ENCODE measurements at places on chromosomes 1 and 21. TPM values are rescaled to one million over a fixed set of nuclear protein-coding genes. Genes with fewer than 3 reads are reported as not detected.
A peak's percentile ranks its signal among the peaks of the same experiment; 100 is the strongest.

- DNase-seq: peak; percentile 97
These were observed 75.7 kb upstream of the SPATA6 start for GRCh38 chr1:48547561-48548220.

GRCh38 chr1:46516200-46516950 is 26.7 kb downstream of the DMBX1 start:
- no peak for DNase-seq

DNA sequence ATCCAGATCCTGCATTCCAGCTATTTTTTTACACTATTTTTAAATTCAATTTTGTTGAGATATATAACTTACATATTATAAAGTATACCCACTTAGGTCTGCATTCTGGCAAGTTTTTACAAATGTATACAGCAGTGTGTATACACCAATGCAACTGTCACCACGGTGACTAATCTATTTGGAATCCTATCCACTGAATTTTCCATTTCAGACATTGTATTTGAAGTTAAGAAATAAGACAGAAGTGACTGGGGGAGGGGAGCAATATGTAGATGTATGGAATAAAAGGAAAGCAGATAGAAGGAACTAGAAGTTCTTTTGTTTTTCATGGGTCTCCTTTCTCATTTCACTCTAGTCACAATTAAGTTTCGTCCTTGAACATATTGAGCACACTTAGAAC is 431.5 kb upstream of the CHRM3 start:
- no peak for DNase-seq

GRCh38 chr1:11188858-11189451 is at the start of gene ANGPTL7:
Gene ANGPTL7, plus strand, starts transcription at chr1:11189355. Its CDS starts 225 bp downstream, at chr1:11189580.
- DNase-seq: no peak

Gene LCE1A
- total RNA-seq: not detected

DNA sequence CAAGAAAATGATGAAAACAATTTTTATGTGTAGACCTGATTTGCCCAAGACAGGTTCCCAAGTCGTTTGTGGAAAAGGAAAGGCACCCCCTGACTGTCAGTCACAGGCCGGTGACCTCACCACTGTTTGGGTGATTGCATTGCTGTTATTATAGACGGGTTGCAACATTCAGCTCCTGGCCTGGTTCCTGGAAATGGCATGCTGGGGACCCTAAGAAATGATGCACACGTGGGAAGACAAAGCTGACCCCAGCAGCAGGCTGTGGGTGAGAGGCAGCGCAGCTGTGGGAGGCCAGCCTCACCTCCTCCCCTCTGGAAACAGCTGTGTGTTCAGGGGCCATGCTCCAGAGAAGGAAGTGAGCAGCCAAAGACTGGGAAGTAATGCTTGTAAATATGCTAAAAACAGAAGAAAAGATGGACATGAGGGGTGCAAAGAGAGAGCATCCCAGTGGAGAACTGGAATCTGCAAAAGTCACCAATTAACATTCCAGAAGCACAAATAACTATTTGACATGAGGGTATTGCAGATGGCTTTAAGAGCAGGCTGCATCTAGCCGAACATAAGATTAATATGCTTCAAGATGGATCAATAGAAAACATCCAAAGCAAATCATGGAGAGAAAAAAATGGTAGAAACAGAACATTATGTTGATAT is 23.4 kb upstream of the ABCG1 start:
- DNase-seq: no peak

- no peak for DNase-seq
These were observed 5.0 kb downstream of the SHISAL2A start for GRCh38 chr1:52637946-52638345.

DNA sequence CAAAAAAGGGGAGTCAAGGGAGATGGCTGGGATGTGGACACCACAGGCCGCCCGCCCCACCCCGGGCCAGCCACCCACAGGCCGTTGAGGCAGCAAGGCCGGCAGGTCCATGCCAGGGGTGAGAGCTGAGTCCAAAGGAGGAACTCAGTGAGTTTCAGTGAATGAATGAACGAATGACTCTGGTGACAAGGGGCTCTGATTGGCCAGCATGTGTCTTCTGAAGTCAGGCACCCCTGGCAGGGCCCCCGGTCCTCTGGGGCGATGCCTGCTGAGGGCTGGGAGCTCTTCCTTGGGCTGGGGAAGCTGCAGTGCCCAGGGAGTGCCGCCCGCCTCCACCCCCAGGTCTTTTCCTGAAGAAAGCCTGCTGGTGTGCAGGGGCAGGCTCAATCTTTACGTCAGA is 236.1 kb upstream of the VAMP3 start:
- no peak for DNase-seq
